Thoracic aorta (tissue), 2 donors: ENCODE measurements at places on chromosomes 7 and 10. TPM values are rescaled to one million over a fixed set of nuclear protein-coding genes. Genes with fewer than 3 reads are reported as not detected.

The OPALIN gene
- total RNA-seq, result not detected

DNA sequence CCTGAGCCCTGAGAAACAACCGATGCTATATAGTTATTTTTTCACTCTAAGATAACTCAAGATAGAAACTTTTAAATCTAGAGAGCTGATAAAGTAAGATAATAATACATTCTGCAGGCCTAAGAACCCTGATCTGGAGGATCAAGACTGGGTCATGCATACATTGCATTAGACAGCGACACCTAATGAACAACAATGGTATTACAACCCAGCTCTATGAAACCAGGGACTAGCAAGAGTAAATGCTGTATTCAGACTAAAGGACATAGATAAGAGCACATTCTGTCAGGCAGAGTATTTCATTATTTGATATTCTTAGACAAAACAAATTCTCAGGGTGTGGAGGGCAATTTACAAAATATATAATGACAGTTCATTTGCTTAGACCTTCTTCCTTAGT lies 148.6 kb downstream of the GRK5 start:
- H3K27ac ChIP-seq, result no peak overlapping the region
- no peaks in the 10 kb centered on the region for H3K36me3 ChIP-seq
- no peak for DNase-seq
- no peak overlapping the region for H3K4me3 ChIP-seq
- H3K4me1 ChIP-seq, result peaks cover 11% of the 10 kb centered on the region

DNA sequence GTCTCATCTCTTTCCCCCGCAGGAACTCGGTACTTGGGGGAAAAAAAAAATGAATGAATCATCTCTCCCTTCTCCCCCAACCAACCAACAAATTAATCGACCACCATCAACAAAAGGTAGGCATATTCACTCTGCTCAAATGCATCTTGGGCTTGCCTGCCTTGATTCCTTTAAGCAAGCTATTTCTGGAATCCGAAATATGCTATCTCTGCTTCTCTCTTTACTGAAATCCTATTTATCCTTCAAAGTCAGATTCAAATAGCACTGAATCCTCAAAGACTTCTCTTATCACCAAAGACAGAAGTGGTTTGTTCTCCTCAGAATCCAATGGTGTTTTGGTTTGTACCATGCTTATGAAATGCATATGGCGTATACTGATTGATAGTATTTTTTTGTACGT lies 49.6 kb upstream of the TPK1 start:
- H3K4me3 ChIP-seq, result no peak overlapping the region
- DNase-seq, result no peak
- no peaks in the 10 kb centered on the region for H3K4me1 ChIP-seq
- no peaks in the 10 kb centered on the region for H3K36me3 ChIP-seq
- no peaks in the 10 kb centered on the region for H3K27me3 ChIP-seq

The MLXIPL gene
- 36.4 TPM for total RNA-seq

DNA sequence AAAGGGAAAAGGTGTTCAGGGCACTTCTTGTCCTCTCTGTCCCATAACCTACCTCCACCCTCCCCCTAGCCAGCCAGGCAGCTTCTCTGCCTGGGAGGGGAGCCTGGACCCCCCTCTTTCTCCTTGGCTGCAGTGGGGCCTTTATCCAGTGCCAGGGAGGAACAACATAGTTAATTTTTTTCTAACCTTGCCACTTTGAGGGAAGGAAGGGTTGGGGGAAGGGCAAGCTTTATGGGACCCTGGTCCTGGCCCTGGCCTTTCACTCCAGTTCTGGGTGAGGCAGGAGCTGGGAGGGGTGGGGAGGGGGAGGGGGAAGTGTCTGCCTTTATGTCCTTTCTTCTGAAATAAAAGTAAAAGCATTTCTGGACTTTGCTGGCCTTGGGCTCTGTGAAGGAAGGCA lies 4.5 kb downstream of the VGF start:
- peaks cover 25% of the 10 kb centered on the region for H3K4me1 ChIP-seq
- H3K27ac ChIP-seq, result no peak overlapping the region
- no peak for DNase-seq
- peaks cover 22% of the 10 kb centered on the region for H3K36me3 ChIP-seq
- no peak overlapping the region for H3K4me3 ChIP-seq

The SH2D4B gene
- total RNA-seq, result not detected

- no peaks in the 10 kb centered on the region for H3K36me3 ChIP-seq
- no peak overlapping the region for H3K27ac ChIP-seq
Observed at GRCh38 chr10:86281396-86281795, 85.2 kb downstream of the GRID1 start.

DNA sequence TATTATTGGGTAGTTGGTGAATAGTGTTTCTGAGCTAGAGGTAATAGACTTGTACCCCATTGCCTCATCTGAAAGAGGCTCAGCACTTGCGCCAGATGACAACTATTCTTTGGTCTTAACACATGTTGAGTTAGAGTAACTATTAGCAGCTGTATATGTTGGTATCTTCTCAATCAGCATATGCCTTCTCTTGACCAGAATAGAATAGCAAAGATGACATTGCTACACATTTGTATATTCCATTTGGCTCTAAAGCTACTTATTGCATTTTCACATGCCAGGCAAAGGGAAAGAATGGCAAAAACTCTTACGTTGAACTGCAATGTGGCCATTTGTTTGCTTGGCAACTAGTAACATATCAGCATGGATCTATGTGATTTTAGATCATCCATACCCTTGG lies 173.8 kb upstream of the AGR3 start:
- H3K4me3 ChIP-seq, result no peak overlapping the region
- H3K27ac ChIP-seq, result no peak overlapping the region
- DNase-seq, result no peak

- no peak for DNase-seq
- H3K36me3 ChIP-seq, result peaks cover 20% of the 10 kb centered on the region
- H3K4me1 ChIP-seq, result peaks cover 11% of the 10 kb centered on the region
- H3K27me3 ChIP-seq, result no peaks in the 10 kb centered on the region
Observed at GRCh38 chr7:151035026-151035717, 6.9 kb downstream of the ABCB8 start.

- H3K27me3 ChIP-seq, result no peaks in the 10 kb centered on the region
- no peaks in the 10 kb centered on the region for H3K36me3 ChIP-seq
- no peaks in the 10 kb centered on the region for H3K4me1 ChIP-seq
- H3K27ac ChIP-seq, result no peak overlapping the region
- no peak for DNase-seq
Observed at GRCh38 chr10:530717-531116, 158.8 kb downstream of the DIP2C start.

The BICC1 gene
- total RNA-seq, result 28.1 TPM

DNA sequence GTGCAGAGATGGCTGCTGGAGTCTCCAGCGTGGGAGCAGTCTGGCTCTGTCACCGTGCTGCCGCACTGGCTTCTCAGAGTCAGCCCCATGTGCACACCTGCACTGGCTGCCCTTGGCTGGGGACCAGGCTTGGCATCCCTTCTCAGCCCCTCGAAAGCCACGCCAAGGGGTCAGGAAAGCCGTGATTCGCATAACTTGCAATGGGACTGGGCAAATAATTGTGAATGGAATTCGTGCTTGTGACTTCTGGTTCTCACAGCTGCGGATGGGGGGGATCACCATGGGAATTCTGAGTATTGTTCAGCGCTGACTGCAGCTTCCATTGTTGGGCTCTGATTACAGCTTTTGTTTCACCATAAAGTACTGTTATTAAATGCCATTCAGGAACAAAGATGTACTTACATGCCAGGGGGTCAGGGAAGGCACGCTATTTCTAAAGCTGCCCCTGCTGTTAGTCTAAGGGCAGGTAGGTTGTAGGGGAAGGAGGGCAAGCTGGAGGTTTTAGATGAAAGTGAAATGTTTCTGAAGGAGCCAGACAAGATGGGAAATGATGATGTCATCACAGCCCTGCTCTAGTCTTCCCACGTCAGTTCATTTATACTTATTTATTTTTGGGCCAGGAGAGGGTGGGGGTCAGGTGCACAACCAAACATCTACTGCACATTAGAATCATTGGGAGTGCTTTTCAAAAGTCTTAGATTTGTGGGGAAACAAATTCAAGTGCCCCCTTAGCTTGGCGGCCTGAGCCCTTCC lies 5.8 kb upstream of the PLEKHA1 start:
- DNase-seq, result no peak
- H3K27ac ChIP-seq, result no peak overlapping the region
- H3K27me3 ChIP-seq, result no peaks in the 10 kb centered on the region

- no peaks in the 10 kb centered on the region for H3K36me3 ChIP-seq
- no peak overlapping the region for H3K27ac ChIP-seq
- no peaks in the 10 kb centered on the region for H3K4me1 ChIP-seq
- DNase-seq, result no peak
- H3K27me3 ChIP-seq, result no peaks in the 10 kb centered on the region
- H3K4me3 ChIP-seq, result no peak overlapping the region
Observed at GRCh38 chr10:130924138-130924819, 387.2 kb downstream of the TCERG1L start.

DNA sequence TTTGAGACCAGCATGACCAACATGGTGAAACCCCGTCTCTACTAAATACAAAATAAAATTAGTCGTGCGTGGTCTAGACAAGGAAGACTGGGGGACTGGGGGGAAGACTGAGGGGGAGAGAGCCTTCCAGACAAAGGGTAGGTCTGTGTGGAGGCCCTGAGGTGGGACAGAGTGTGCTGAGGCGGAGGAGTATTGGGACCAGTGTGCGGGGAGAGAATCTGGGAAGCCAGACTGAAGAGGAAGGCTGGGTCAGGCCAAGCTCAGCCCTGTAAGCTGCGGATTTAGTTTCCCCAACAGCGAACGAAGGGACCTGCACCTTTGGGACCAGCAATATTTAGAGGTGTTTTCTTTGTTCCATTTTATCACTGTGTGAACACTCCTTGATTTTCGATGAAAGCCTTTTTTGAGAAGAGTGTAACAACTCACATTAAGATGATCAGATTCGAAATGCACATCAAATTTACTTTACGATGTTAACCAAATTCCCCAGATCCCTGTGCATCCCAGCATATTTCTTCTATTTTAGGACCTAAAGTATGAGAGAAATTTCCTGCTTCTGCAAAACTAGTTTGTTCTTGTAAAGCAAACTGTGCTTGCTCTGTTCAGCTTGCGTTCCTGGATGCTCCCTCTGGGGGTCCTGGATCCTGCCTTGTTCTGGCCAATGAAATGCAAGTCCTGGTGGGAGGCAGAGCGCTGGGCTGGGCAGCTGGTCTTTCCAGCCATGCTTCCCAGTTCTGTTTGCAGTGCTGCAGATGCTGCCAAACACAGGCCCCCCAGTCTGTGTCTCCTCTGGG lies 39.4 kb downstream of the PLAU start:
- no peak overlapping the region for H3K4me3 ChIP-seq
- H3K4me1 ChIP-seq, result peaks cover 10% of the 10 kb centered on the region
- no peaks in the 10 kb centered on the region for H3K36me3 ChIP-seq
- DNase-seq, result no peak
- no peak overlapping the region for H3K27ac ChIP-seq

The CFAP70 gene
- total RNA-seq, result 3.4 TPM

DNA sequence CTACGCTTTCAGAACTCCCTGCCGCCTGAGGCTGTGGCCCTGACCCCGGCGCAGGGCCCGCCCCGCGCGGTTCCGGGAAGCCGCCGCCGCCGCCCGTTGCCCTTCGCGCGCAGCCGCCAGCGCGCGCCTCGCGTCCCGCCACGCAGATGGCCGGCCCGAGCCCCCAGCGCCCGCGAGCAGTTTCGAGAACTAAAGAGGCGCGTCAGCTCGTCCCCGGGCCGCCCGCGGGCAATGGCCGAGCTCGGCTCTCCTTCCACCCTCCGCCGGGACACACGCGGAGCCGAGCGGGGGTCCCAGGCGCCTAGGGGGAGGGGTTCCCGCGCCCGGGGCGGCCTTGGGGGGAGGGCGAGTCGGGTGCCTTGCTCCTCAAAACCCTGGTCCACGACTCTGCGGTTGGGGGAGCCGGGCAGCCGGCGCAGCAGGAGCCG lies 1.8 kb downstream of the HNRNPF start:
- peaks cover 54% of the 10 kb centered on the region for H3K4me1 ChIP-seq
- H3K27ac ChIP-seq, result peak overlapping the region; percentile 99
- peak overlapping the region; percentile 85 for H3K4me3 ChIP-seq
- no peaks in the 10 kb centered on the region for H3K27me3 ChIP-seq

DNA sequence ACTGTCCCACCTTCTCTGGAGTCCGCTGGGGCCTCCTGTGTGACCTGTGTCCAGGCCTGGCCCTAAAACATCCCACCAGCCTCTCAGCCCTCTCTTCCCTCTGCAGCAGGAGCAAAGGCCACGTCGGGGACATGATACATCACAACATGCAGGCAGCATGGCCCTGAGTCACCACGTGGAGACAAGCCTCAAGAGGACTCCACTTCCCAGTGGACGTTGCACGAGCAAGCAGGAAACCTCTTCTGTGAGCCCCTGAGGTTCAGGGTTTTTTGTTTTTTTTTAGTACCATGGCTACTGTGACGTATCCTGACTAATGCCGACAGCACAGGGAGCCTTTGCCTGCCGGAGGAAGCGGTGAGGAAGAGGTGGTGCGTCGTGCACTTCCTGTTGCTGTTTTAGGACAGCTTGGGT lies 165.9 kb downstream of the DNAJB6 start:
- H3K4me1 ChIP-seq, result no peaks in the 10 kb centered on the region
- no peak overlapping the region for H3K4me3 ChIP-seq
- H3K36me3 ChIP-seq, result no peaks in the 10 kb centered on the region
- no peaks in the 10 kb centered on the region for H3K27me3 ChIP-seq
- DNase-seq, result no peak

GRCh38 chr10:118992496-118992895 lies 37.0 kb upstream of the NANOS1 start:
- DNase-seq, result no peak
- H3K4me3 ChIP-seq, result no peak overlapping the region
- no peaks in the 10 kb centered on the region for H3K4me1 ChIP-seq
- no peak overlapping the region for H3K27ac ChIP-seq
- H3K27me3 ChIP-seq, result no peaks in the 10 kb centered on the region
- H3K36me3 ChIP-seq, result no peaks in the 10 kb centered on the region

GRCh38 chr7:734214-734613 lies 7.1 kb upstream of the PRKAR1B start:
- H3K4me1 ChIP-seq, result no peaks in the 10 kb centered on the region
- H3K27ac ChIP-seq, result no peak overlapping the region
- peaks cover 4% of the 10 kb centered on the region for H3K36me3 ChIP-seq
- no peak overlapping the region for H3K4me3 ChIP-seq
- no peaks in the 10 kb centered on the region for H3K27me3 ChIP-seq

The PCBD1 gene
- 36.0 TPM for total RNA-seq
